Skin of body (tissue), 3 donors: ENCODE measurements at places on chromosomes 7 and 10. TPM values are rescaled to one million over a fixed set of nuclear protein-coding genes. Genes with fewer than 3 reads are reported as not detected.

Gene SFTPA1
- not detected for total RNA-seq

Gene ZNF107
- 8.3 TPM for total RNA-seq

Gene NPFFR1
- 0.59 TPM for total RNA-seq

Gene KCP
- total RNA-seq, result 1.4 TPM

Gene UPF2
- total RNA-seq, result 24.7 TPM

Gene ADRA2A
- 2.0 TPM for total RNA-seq

Gene LRRC4
- total RNA-seq, result 1.2 TPM

Gene ADCY1
- total RNA-seq, result 5.7 TPM

Gene FLNC
- 106 TPM for total RNA-seq

Gene CALHM2
- total RNA-seq, result 11.1 TPM

Gene CYP3A7
- total RNA-seq, result 0.39 TPM

Gene TLX1
- total RNA-seq, result not detected

Gene CLDN3
- total RNA-seq, result 0.20 TPM

Gene SPDYE16
- total RNA-seq, result 0.10 TPM

Gene GRID1
- 2.7 TPM for total RNA-seq

Gene SLC18A2
- 6.2 TPM for total RNA-seq
